ENCODE measurements at places on chromosomes 3 and 15.

- no peak for DNase-seq
These were observed 25.3 kb downstream of the PLA2G4D start for GRCh38 chr15:42069025-42069424.

GRCh38 chr3:10693457-10693856 is 122.6 kb upstream of the SLC6A11 start:
- DNase-seq, result no peak

- DNase-seq, result no peak
These were observed 101.2 kb downstream of the RFTN1 start for GRCh38 chr3:16412192-16412800.

DNA sequence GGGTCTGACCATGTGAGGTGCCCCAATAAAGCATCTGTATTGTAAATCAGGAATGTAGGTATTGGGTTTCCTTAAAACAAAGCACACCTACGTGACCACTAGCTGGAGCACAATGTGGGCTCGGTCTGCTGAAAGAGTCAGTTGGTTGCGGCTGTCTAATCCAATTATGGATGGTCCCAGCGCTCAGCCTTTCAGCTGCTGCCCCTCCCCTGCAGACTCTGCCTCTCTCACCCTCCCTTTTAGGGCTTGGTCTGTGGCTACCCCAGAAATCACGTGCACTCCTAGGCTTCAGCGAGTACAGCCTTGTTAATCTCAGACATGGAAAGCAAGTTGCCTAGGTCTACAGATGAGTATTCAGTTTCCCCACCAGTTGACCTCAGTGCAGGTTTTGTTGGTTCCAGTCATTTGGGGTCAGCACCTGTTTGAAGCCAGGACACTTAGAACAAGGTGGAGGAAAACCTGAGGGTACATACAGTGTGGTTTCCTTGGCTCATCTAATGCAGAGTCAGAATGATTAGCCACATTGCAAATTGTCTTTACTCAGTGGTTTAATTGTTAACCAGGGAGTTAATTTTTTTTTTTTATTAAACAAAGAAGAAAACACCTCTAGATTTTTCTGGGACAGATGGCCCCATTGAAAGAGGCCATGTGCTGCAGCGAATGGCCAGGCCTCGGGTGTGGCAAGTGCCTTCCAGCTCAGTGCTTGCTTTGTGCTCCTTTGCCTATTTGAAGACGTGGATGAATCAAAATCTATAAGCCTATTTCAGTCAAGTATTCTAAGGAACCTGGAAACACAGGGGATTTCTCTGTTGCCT is 137.7 kb downstream of the IGF1R start:
- DNase-seq, result no peak

GRCh38 chr3:14283813-14284438 is 105.3 kb downstream of the LSM3 start:
- no peak for DNase-seq

GRCh38 chr3:171059978-171060377 is 33.5 kb upstream of the SLC2A2 start:
- no peak for DNase-seq

DNA sequence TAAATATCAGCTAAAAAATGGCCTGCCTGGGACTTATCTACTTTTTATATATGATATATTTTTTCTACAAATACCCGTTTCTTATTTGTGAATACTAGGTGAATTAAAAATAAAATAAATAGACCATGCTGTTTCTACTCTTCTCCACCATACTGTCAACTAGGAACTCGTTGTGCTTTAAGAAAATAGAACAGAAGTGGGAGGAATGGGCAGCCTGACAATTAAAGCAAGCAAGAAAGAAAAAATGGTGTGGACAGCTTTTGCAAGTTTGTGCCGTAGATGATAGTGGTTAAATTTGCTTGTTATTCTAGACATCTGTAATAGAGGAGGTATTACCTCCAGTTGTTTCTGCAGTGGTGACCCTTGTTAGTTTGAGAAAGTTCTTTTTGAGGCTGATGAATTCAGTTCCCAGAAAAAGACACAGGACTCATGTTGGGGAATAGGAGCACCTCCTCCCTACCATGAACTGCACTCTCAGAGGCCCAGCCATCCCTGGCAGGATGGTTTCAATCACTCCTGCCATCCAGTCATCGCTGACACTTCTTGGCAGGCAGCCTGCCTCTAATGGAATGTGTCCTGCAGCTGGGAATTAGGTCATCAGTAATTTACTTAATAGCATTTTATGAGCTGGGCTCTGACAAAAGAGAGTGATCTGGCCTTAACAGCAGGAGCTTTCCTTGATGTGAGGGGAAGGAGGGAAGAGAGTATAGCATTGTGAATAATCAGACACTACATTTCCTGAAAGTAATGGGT is 105.0 kb upstream of the GAP43 start:
- no peak for DNase-seq

DNA sequence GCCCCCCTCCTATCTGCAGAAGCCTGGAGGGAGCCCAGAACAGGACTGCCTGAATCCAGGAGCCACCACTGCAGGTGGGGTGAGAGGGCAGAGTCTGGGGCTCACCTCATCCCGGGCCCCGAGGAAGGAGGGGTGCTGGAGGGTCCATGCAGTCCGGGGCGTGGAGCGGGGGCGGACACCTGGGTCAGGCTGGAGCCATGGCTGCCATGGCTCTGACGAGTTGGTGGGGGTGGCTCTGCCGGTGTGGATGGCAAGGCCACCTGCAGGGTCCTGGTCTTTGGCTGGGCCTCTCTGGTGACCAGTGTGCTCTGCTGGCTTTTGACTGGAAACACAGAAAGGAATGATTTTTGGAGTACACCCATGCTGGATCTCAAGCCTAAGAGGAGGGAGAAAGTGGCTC is 47.4 kb downstream of the DZIP1L start:
- DNase-seq, result no peak

DNA sequence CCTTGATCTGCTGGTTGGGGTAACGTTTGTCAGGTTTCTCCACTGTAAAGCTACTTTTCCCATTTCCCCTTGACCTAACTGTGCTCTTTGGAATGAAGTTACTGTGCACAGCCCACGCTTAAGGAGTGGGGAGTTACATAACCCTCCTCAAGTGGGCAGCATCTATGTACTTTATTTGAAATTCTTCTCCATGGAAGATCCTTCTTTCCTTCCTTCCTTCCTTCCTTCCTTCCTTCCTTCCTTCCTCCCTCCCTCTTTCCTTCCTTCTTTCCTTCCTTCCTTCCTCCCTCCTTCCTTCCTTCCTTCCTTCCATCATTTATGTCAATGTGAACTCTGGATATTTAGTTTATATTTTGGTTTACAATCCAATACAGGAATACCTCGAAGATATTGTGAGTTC is 77.1 kb upstream of the TRA2B start:
- DNase-seq, result no peak

- DNase-seq, result no peak
These were observed 77.4 kb upstream of the PLCL2 start for GRCh38 chr3:16807391-16807790.

DNA sequence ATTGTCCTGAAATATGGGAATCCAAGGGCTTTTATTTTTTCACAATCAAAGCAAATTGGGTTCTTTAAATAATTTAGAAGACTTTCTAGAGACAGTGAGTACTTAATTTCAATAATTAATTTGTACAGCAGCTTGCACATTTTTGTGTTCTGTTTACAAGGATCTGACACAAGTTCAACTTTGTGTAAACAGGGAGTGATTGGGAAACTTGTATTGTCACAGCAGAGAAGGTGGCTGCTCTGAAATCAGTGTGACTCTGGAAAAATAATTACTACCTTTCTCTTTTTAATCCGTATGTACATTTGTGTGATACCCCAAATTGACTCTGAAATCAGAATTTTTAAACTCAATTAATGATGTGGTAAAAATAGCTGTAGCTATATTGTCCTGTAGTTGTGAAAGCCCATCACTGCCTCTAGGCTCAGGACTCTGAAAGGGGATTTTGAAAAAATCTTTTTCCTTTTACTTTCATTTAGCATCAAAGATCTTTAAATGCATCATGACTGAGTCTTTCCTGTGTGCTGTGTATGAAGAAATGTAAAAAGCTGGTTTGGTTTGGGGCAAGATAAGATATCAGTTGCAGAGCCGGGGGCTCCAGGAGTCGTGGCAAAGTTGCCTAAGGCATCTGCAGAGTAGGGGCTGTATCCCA is 45.1 kb downstream of the MFSD1 start:
- DNase-seq, result no peak

DNA sequence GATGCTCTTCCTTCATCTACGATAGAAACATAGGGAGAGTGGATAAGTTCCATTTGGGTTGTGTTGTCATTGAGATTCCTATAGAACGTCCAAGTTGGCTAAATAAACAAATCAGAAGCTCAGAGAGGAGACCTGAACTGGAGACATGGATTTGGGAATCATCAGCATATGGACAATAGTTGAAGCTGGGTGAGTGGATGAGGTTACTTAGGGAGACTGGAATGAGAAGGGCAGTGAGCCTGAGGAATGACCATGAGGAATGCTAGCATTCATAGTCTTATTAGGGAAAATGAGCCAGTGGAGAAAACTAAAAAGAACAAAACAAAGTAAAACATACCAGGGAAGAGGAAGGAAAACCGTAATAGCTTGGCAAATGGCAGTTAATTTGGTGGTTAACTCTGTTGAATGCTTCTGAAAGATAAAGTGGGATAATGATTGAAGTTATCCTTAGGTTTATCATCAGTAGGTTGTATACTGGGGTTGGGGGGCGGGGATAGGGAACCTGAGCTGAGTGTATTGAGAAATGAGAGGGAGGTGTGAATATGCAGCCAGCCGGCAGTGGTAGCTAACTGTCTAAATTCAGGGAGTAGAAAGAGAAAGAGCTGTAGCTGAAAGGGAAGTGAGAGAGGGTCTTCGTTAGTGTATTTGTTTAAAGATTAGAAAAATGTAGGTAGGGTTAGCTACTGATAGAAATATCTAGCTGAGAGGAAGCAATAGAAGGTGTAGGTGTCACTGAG is 74.6 kb downstream of the ARHGEF26 start:
- DNase-seq, result no peak

- DNase-seq, result no peak
These were observed 20.1 kb downstream of the IFT57 start for GRCh38 chr3:108202080-108202479.
